Neural crest cell (in vitro differentiated cells): ENCODE measurements at places on chromosomes 13 and 19.

DNA sequence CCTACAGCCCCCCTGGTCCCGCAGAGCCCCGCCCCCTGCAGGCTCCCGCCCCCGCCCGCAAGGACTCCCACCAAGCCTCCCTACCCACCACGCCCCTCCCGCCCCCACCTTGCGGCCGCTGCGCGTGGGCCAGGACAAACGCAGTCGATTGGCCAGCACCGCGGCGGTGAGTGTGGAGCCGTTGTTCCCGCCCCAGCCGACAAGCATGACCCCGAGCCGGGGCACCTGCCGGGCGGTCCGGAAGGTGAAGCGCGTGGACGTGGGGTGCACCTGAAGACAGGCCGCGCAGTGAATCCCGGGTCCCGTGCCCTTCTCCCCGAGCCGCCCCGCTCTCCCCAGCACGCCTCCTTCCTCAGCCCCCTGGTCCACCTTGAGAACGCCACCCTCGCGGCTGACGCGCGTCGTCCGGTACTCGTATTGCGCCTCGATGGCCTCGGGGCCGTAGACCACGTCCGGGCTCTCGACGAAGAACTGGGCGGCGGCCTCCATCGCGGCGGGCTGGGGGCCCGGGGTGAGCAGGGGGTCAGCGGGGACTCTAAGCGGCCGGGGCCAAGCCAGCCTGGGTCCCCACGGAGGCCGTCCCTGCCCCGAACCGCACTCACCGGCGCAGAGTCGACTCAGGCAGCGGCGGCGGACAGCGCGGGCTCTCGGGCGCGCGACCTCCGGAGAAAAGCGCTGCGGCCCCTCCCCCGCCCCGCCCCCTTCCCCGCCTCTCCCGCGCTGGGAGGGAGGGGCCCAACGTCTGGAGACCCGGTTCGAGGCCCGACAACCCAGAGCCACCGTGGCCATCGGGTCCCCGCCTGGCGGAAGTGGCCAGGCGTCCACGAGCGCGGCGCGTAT lies at the start of gene ISYNA1:
ISYNA1 (minus strand) TSS at position 643 of the 840 bp plus-strand sequence; CDS start at position 489, 154 bp downstream.
- DNase-seq = no peak

DNA sequence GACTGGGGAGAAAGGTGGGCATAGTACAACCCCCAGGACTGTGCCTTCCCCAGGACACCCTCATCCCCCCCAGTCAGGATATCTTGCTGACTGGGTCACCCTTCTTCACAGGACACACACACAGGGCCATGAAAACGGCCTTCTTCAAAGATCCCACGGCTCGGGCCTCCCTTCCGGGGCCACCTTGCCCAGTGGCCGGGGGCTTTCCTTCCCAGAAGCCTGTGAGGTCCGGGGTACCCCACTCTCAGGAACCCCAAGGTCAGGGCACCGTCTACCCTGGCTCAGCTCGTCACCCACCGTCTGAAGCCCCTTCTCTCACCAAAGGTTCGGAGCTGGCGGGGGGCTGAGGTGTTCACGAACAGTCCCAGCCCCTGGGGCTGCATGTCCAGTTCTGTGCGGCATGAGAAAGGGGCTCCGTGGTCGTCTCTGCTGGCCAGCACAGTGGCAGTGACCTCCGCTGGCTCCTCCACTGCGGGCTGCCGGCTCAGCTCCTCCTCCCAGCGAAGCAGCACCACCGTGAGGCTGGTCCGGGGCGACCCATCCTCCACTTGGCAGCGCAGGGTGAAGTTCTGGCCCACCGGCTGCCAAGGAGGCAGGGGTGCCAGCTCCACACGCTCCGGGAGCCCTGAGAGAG lies 2.1 kb upstream of the RAVER1 start:
- DNase-seq = no peak

DNA sequence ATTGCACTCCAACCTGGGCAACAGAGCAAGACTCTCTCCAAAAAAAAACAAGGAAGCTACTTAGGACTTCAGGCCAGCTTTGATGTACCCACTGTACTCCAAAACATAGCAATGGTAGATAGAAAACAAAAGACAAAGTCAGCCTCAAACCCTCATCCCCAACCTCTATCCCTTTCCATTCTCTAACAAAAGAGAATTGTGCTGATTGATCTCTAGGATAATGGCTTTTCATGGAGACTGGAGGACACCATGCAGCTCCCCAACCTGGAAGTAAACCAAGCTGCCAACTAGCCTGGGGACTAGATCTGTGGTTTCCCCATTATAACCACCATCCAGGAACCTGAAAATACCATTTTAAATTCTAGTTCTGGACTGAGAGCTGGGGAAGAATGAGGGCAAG lies 4.3 kb upstream of the ZDHHC20 start:
- DNase-seq = no peak

DNA sequence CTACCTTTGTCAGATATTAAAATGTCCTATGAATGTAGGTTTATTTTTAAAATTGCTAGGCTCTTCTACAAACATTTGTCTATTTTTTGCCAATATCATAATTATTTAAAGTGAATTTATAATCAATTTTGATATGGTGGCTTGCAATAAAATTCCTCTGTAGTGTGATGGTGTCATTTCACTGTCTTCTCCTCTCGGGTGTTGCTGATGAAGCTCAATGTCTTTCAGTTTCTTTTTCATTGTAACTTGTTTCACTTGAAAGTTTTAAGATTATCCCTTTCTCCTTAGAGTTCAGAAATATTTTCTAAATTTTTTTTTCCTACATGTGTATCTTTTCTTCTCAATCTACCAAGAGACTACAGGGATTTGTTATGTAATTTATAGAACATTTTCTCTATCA lies 267.1 kb upstream of the EDNRB start:
- DNase-seq = no peak

GRCh38 chr13:78662467-78662866 lies 3.5 kb upstream of the OBI1 start:
- no peak for DNase-seq

DNA sequence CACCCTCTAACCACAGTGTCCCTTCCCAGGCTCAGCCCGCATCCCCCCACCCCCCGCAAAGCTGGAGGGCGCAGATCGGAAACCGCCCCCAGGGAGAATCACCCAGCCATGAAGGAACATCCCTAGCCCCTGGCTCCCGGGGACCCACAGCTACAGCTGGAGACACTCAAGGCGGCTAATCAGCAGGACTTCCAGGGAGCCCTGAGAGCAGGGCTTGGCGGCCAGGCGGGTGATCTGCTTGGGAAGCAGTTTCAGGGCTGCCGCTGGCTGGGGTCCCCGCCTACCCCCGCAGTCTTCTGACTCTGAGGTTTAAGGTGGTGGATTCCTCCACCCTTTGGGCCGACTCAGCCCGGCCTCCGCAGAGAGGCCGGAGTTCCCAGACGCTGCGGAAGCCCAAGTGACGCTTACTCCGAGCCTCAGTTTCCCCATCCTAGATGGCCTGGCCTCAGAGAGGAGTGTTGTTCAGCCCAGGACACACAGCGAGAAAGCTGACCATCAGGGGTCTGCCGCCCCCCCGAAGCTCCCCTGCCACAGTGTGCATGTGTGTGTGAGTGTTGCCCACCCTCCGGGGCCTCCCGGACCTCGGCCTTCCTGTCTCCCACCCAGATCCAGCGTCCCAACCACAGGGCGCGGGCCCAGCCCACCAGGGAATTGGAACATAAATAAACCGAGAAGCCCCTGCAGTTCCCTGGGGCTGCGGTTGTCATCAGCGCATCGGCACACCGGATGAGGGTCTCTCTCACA lies 9.8 kb downstream of the FUT6 start:
- no peak for DNase-seq
